ENCODE measurements at places on chromosomes 13 and 19. TPM values are rescaled to one million over a fixed set of nuclear protein-coding genes. Genes with fewer than 3 reads are reported as not detected.

Gene ADM5
- 1.8 TPM for total RNA-seq

- no peak for DNase-seq
Measured at GRCh38 chr19:29587059-29587458, 19.0 kb upstream of the POP4 start.

DNA sequence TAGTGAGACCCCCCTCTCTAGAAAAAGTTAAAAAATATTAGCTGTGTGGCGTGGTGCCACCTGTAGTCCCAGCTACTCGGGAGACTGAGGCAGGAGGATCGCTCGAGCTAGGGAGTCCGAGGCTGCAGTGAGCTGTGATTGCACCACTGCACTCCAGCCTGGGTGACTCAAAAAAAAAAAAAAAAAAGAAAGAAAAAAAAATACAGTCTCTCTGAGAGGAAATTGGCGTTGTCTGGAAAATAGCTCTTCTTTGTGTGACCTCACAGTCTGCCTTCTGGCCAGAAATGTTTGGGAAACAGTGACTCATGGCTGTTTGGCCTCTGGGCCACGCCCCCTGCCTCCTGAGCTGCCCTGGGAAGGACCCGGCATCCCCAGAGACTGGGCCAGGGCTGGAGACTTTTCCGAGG lies 10.7 kb downstream of the MARCHF2 start:
- peak; percentile 99 for DNase-seq

GRCh38 chr19:45881909-45882528 lies 3.9 kb downstream of the IRF2BP1 start:
- DNase-seq, result no peak

GRCh38 chr13:25266706-25267105 lies 20.6 kb downstream of the MTMR6 start:
- no peak for DNase-seq

DNA sequence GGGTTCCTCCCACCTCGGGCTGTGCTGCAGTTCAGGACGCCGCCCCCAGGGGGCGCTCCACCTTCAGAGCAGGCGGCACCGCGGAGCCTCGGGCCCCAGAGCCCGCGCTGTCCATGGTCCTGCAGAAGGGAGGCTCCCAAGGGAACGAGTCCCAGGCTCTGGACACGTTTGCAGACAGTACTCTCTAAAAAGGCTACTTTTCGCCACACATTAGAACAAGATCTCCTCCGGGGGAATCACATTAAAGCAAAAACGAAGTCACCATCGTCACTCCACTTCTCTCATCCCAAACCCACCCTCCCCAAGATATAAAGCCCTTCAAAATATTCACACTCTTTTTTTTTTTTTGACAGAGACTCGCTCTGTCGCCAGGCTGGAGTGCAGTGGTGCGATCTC lies 4.6 kb upstream of the SIGLEC10 start:
- DNase-seq, result peak; percentile 80

Gene ZNF441
- total RNA-seq, result 3.4 TPM

- DNase-seq, result peak; percentile 92
Measured at GRCh38 chr19:40718774-40719391, 2.0 kb downstream of the ITPKC start.

All from MCF 10A (cell line).